ENCODE measurements at places on chromosomes 7 and 10.

GRCh38 chr10:14691359-14691758 lies 83.3 kb downstream of the FAM107B start:
- DNase-seq, result no peak

DNA sequence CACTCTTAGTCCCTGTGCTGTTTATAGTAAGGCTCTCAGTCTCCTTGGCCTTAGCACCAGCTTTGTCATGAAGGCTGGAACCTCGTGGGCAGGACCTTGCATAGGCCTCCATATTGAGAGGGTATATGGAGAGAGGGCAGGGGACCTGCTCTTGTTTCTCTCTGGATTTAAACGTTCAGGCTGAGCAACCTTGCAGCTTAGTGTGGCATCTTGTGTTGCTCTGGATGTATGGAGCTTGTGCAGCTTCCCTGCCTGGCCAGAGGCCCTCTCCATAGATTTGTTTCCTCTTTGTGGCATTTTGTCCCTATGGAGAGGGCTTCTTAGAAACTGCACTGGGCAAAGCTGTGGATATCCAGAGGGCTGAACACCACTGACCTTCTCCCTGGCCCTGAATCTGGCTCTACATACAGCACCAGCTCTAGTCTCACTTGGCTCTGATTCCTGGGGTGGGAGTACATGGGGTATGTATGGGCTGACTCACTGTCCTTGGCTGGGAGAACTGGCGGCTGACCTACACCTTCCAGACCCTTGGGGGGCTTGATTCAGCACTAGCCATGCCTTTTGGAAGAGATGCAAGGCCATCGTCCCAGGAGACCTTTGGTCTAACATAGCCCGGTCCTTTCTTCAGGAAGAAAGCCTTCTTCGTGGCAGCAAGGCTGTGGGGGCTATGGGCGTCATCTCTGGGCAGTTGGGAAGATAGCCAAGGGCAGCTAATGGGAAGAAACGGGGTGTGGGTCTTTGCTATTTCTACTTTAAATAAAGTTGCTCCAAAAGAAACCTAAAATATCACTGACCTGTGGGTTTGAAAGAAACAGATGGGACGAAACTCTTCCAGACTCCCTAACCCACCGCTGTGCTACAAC lies 30.5 kb downstream of the ITPRIP start:
- no peak for DNase-seq

DNA sequence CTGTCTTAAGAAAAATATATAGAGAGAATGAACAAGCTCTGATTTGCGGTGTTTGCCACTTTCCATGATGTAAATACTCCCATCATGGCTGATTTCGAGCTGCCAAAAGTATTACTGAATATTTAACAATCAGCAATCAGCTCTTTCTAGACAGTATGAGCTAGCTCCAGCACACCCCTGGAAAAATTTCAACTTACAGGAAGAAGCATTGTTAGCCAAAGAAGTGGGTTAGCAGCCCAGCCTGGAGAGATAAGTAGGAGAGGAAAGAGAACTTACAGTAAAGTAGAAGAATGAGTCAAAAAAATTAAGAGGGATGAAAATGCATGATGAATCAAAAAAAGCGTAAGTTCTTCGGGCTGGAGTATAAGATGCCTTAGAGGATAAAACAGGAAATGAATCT lies 60.6 kb upstream of the ANK3 start:
- no peak for DNase-seq

- no peak for DNase-seq
These were observed 70.4 kb downstream of the TBXAS1 start for GRCh38 chr7:139899328-139899955.

DNA sequence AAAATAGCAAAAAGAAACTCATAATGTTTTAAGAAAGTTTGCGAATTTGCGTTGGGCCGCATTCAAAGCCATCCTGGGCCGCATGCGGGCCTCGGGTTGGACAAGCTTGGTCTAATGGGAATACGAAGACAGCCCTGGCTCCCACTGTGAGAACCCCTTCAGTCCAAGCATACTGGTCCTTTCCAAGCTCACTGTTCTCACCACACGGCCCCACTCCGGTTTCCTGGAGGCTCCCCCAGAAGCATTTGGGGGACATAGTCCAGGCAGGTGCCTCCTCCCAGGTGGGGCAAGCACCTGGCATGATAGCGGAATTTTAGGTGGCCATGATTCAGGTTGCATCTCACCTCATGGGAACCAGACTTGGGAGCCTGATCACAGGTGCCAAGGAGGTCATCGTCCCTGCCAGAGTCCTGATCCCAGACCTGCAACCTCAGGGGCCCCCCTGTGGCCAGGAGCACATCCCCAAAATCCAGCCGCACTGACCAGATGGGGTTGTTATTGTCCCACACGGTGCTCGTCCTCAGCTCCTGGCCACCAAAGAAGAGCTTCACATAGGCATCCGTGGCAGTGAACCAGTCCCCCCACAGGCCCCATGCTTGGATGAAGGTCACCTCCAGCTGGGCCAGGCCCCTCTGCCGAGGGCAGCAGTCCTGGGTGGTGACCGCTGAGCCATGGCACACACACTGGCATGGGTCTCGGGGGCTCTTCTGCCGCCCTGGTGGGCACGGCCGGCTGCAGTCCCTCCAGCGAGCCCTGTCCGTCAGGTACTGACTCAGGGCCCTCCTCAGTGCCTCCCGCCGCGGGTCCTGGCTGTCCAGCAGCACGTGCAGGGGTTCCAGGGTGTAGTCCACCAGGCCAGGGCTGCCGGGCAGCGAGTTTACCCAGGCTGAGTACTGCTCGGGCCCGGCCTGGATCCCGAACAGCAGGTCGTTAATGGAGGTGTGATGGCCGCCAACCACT lies 4.4 kb downstream of the PRF1 start:
- no peak for DNase-seq

DNA sequence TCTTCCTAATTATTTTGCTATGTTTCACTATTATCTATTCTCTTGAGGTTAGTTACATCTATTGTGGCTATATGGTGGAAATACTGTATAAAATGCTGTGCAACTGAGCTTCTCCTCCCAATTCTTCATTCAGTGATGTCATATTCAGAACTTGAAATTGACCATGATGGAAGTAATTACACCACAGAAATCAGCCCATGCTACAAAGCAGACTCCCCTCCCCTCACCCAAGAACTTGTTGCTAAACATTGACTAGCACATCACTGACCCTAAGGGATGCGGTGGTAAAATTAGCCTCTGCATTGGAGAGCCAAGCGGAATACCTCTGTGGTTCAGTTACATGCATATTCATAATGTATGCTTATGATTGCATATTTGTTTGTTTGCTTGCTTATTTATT lies 8.8 kb downstream of the CALD1 start:
- DNase-seq, result no peak

DNA sequence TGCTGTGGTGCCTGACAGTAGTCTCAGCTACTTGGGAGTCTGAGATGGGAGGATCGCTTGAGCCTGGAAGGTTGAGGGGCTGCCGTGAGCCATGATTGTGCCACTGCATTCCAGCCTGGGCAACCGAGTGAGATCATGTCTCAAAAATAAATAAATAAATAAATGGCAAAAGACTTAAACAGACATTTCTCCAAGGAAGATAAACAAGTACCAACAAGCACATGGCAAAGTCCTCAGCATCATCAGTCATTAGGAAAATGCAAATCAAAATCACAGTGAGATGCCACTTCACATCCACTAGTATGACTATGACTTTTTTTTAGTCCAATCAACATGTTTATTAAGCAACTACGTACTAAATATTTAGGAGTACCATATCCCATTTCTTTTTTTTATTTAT lies 21.3 kb upstream of the KPNA7 start:
- no peak for DNase-seq

GRCh38 chr7:25732766-25733217 lies 419.2 kb upstream of the NFE2L3 start:
- DNase-seq, result no peak

DNA sequence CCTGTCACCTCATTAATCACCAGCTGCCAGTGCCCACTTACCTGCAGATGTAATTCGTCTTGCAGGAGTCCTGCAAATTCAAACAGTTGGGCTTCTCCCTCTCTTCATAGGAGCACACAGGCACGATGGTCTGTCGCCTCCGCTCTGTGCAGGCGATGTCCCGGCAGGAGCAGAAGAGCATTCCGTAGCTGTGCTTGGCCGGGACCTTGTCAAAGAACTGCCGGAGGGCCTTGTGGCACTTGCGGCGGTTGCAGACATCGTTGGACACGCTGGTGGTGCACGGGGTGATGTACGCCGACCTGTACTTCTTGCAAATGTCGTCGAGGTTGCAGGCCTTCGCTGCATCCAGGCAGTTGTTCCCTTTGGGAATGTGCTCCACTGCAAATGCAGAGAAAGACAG lies 147.8 kb downstream of the GFRA1 start:
- DNase-seq, result no peak

- DNase-seq, result no peak
These were observed 256.6 kb upstream of the SMIM30 start for GRCh38 chr7:113374955-113375354.

DNA sequence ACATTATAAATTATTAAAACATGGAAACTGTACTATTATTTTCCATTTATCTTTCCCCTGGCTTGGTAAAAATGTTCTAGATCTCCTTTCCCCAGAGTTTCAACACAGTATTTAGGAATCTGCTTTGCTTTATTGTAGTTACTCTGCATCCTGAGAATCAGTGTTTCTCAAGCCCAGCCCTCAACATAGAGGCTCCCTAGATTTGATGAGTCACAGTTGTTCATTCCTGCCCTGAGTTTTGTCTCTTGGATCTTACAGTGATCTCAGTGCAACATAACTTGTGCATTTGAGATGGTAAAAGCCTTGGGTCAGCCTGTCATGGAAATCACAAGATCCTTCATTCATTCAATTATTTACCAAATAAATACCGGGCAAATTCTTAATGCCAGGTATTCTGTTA lies 63.0 kb downstream of the VAX1 start:
- no peak for DNase-seq

DNA sequence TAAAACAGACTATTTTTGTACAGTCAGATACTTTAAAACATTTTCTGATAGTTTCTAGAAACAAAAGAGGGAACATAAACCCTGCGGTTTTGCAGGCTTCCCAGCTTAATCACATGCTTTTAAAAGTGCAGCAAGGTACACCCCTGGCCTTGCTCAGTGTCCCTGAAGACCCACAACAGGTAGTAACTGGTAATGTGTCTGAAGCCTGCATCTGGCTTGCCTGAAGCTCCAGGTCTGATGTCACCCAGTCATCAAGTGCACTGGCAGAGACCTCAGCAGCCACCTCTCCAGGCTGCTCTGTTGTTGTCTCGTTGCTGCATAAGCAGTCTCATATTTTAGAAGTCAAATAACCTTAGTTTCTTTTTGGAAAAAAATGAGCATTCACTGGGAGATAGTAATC lies 376.1 kb upstream of the MTPN start:
- no peak for DNase-seq

GRCh38 chr7:140656548-140657515 lies 15.9 kb upstream of the ADCK2 start:
- DNase-seq, result no peak

- peak; percentile 34 for DNase-seq
These were observed 647 bp upstream of the NACAD start for GRCh38 chr7:45089341-45089891.

GRCh38 chr7:2212906-2213305 lies 19.8 kb downstream of the MAD1L1 start:
- no peak for DNase-seq

DNA sequence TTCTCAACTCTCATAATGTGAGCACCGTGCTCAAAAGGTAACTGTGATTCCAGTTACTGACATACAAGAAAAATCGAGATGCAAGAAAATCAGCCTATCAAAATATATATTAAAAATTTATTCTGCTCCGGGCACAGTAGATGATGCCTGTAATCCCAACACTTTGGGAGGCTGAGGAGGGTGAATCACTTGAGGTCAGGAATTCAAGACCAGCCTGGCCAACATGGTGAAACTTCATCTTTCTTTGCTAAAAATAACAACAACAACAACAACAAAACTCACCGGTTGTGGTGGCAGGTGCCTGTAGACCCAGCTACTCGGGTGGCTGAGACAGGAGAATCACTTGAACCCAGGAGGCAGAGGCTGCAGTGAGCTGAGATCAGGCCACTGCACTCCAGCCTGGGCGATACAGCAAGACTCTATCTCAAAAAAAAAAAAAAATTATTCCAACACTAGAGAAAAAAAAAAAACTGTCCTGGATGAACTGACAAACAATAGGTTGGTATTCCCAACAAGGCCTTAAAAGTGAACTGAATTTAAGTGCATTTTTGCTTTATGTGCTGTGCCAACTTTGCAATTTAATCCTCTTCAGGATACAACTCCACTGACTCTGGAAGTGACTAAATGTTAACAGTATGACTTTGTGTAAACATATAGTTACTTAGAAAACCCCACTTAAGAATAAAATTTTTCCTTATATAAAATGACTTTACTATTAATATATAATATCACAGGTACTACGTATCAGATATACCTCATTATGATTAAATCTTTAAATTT lies 51.1 kb downstream of the JMJD1C start:
- DNase-seq, result no peak

GRCh38 chr7:112252141-112252540 lies 45.6 kb downstream of the ZNF277 start:
- no peak for DNase-seq

- DNase-seq, result no peak
These were observed 171.3 kb downstream of the FZD1 start for GRCh38 chr7:91435381-91436059.

- DNase-seq, result no peak
These were observed 17.8 kb upstream of the LCOR start for GRCh38 chr10:96814264-96814663.

- no peak for DNase-seq
These were observed 510.5 kb upstream of the AKR1E2 start for GRCh38 chr10:4315551-4315950.

- no peak for DNase-seq
These were observed 861 bp downstream of the NRBF2 start for GRCh38 chr10:63133821-63134557.

- no peak for DNase-seq
These were observed 5.0 kb upstream of the PTF1A start for GRCh38 chr10:23187155-23187554.

GRCh38 chr10:22620929-22621328 lies 93.4 kb downstream of the PIP4K2A start:
- no peak for DNase-seq

- DNase-seq, result no peak
These were observed 12.7 kb downstream of the EBF3 start for GRCh38 chr10:129951101-129951969.

DNA sequence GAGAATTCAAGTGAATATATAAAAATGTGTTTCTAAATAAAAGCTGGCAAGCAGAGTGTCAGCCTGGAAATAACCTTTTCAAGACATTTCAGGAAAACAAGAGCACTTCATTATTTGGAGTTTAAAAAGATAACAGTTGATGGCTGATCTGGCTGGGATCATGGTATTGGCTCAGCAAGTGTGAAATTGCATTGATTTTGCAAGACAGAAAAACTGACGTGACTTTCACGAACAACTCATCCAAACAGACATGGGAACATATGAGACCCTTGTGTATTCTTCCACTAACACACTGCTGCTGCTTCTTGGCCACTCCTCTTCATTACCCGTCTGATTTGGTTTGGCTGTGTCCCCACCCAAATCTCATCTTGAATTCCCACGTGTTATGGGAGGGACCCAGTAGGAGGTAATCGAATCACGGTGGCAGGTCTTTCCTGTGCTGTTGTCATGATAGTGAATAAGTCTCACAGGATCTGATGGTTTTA lies 108.5 kb downstream of the RAB18 start:
- no peak for DNase-seq

- no peak for DNase-seq
These were observed 1.1 kb upstream of the FAM53B start for GRCh38 chr10:124745252-124745651.
